ENCODE measurements at places on chromosomes 12 and 14.

- no peaks in the 10 kb centered on the region for H3K4me1 ChIP-seq
- H3K27me3 ChIP-seq = no peaks in the 10 kb centered on the region
- no peak overlapping the region for H3K27ac ChIP-seq
- DNase-seq = no peak
- no peak overlapping the region for H3K4me3 ChIP-seq
Measured at GRCh38 chr12:61538951-61539350, 721.3 kb upstream of the USP15 start.

GRCh38 chr12:27610374-27610773 is 85.9 kb upstream of the REP15 start:
- no peak overlapping the region for H3K27ac ChIP-seq
- no peak for DNase-seq
- no peaks in the 10 kb centered on the region for H3K27me3 ChIP-seq
- H3K36me3 ChIP-seq = no peaks in the 10 kb centered on the region

DNA sequence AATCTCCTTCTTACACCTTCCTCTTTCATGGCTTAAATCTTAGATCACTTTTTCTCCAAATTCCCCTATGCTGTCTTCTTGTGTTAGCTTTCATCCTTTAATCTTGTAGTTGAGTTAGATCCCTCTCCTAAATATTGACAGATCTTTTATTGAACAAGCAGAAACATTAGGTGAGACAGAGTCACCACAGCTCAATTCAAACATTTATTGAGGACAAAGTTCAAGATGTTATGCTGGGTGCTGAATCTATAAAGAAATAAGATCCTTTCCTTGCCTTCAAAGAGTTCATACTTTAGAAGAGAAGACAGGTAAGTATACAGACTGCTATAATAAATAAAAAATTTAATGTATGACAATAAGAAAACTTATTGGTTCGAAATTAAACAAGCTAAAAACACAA is 109.7 kb downstream of the TXNDC16 start:
- peaks cover 4% of the 10 kb centered on the region for H3K36me3 ChIP-seq
- no peaks in the 10 kb centered on the region for H3K4me1 ChIP-seq
- no peak overlapping the region for H3K4me3 ChIP-seq
- no peaks in the 10 kb centered on the region for H3K27me3 ChIP-seq
- no peak for DNase-seq
- no peak overlapping the region for H3K27ac ChIP-seq

DNA sequence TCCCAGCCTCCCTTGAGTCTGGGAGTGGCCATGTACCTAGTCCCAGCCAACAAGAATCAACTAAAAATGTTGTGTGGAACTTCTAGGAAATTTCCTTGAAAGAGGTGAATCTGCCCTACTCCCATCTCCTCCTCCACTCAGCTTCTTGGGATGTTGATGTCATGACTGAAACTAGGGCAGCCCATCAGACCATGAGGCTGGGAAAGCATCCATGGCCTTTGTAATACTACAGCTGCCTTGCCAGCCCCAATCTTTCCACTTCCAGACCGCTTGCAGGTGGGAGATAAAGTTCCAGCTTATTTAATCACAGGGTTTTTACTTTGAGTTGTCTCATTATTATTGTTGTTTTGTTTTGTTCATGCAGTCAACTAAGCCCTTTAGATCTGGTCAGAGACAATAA is 170.3 kb upstream of the LMNTD1 start:
- no peaks in the 10 kb centered on the region for H3K4me1 ChIP-seq
- H3K27ac ChIP-seq = no peak overlapping the region
- no peaks in the 10 kb centered on the region for H3K36me3 ChIP-seq
- no peak for DNase-seq

DNA sequence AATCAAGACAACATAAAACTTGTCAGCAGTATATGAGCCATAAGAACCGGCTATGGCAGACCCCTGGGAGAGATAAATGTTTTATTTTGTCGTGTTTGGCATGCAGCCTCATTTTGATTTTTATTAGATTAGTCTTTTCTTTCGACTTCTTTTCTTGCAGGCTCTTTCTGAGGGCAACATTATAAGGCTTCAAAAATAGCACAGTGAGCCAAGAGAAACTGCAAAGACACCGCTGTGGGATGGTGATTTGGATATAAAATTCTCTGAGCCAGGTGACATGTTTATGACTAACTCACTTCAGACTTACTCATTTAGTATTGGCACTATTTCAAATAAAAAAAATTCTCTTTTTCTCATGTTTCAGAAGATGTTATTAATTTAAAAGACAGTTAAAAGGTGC is 96.8 kb upstream of the PKP2 start:
- H3K4me1 ChIP-seq = no peaks in the 10 kb centered on the region
- H3K36me3 ChIP-seq = no peaks in the 10 kb centered on the region
- no peak overlapping the region for H3K4me3 ChIP-seq
- no peak for DNase-seq

All from Peyer's patch (tissue), 4 donors.